MCF 10A (cell line): ENCODE measurements at places on chromosomes 16 and 17. TPM values are rescaled to one million over a fixed set of nuclear protein-coding genes. Genes with fewer than 3 reads are reported as not detected.

DNA sequence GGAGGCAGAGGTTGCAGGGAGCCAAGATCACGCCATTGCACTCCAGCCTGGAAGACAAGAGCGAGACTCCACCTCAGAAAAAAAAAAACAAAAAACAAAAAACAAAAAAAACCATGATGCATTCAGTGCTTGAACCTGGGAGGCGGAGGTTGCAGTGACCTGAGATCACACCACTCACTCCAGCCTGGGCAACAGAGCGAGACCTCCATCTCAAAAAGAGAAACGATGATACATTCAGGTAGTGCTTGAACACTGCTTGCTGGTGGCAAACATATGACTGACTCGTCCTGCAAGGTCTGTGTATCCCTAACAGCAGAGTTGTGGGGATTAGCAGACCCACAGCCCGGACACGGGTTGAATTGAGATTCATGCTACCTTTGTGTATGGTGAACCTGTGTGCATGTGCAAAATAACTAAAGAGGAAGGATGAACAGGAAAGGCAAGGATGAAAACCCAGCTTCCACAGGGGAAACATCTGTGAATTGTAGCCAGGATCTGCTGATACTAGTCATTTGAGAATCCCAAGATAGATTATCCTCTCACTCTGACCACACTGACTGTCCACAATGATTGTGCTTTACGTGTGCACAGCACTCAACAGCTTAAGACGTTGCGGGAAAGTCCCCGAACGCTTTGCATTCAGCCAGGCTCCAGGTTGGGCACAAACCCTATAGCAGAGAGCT is 52.4 kb upstream of the MRPS23 start:
- peaks cover 49% of the 10 kb centered on the region for H3K4me1 ChIP-seq
- peaks cover 7% of the 10 kb centered on the region for H3K36me3 ChIP-seq
- H3K27me3 ChIP-seq = no peaks in the 10 kb centered on the region
- no peak for DNase-seq

DNA sequence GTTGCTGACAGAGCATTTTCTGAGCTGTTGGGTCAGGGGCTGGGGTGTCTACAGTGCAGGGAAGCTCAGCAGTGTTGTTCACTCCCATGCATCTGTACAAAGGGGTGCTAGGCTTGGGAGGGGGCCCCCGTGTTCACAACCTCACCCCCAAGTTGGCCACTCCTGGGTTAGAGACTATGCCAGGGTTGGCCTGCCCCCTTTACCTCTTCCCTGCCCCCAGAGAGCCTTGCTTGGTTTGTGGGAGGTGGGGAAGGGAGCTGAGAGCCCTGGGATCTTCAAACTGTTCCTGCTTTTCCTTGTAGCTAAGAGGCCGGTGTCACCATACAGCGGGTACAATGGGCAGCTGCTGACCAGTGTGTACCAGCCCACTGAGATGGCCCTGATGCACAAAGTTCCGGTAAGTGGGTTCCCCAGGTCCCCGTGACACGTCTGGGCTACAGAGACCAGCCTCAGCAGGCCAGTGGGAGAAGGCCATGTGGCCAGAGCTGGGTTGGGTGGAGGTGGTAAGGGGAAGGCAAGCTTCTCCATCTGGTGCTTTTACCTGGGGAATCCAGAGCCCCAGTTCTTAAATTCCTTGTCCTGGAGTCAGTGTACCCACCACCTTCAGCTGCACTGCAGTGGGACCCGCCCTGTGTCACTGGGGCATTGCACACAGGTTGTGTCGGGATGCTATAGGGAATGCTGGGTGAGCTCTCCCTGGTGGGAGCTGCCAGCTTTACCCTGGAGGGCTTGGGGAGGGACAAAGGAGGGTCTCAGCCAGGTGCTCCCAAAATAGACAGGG is 11.8 kb downstream of the GPRC5C start:
- peak overlapping the region; percentile 78 for H3K27ac ChIP-seq
- H3K4me3 ChIP-seq = peak overlapping the region; percentile 62
- DNase-seq = no peak
- H3K4me1 ChIP-seq = peaks cover 39% of the 10 kb centered on the region

DNA sequence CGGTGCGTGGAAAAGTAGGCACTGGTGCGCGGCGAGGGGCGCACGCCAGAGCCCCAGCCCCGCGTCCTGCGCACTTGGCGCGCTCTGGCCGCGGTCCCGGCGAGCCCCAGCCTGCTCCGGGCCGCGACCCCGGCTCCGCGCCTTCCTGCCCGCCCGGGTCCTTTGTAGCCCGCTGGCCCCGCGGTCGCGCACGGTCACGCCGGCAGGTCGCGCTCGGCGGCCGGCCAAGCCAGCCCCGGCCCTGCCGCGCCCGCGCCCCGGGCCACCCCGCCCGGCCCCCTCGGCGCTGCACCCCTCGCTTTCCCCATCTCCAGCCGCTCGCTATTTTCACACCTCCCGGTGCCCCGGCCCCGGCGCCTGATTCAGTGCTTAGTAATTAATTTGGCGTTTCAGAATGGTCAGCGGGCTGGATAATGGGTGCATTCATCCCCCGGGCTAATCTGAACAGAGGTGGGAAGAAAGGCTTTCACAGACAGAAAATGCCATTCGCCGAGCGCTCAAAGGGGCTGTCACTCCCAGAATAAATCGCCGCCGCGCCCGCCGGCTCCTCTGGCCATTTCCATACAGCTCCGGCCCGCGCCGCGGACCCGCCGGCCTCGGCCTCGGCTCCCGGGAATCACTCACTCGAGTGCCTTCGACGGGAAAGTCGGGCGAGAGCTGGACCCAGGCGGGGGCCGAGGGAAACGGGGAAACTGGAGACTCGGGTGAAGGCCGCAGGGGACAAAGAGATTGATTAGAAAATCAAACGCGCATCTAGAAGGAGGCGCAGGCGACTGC is 17.8 kb upstream of the NTN1 start:
- DNase-seq = no peak
- H3K4me3 ChIP-seq = no peak overlapping the region
- H3K27me3 ChIP-seq = peaks cover 8% of the 10 kb centered on the region
- H3K36me3 ChIP-seq = no peaks in the 10 kb centered on the region
- no peaks in the 10 kb centered on the region for H3K4me1 ChIP-seq
- H3K27ac ChIP-seq = no peak overlapping the region

DNA sequence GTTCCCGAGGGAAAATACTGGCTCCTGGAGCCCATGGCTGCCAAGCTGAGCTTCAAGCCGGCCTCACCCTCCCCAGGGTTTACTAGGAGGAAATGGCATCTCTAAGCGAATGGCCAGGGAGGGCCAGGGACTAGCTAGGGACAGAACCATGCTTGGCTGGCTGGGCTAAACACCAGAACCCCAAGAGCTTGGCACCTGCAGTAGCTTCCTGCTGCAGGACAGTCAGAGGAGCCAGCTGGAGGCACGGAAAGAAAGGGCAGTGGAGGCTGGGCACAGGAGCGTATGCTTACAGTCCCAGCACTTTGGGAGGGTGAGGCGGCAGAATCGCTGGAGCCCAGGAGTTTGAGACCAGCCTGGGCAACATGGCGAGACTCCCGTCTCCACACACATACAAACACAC is 33.7 kb downstream of the PEMT start:
- H3K4me3 ChIP-seq = no peak overlapping the region
- H3K36me3 ChIP-seq = peaks cover 5% of the 10 kb centered on the region
- no peaks in the 10 kb centered on the region for H3K4me1 ChIP-seq
- no peak overlapping the region for H3K27ac ChIP-seq
- no peaks in the 10 kb centered on the region for H3K27me3 ChIP-seq

The GDPD3 gene
- 0.49 and 1.5 TPM in 2 replicates for total RNA-seq

DNA sequence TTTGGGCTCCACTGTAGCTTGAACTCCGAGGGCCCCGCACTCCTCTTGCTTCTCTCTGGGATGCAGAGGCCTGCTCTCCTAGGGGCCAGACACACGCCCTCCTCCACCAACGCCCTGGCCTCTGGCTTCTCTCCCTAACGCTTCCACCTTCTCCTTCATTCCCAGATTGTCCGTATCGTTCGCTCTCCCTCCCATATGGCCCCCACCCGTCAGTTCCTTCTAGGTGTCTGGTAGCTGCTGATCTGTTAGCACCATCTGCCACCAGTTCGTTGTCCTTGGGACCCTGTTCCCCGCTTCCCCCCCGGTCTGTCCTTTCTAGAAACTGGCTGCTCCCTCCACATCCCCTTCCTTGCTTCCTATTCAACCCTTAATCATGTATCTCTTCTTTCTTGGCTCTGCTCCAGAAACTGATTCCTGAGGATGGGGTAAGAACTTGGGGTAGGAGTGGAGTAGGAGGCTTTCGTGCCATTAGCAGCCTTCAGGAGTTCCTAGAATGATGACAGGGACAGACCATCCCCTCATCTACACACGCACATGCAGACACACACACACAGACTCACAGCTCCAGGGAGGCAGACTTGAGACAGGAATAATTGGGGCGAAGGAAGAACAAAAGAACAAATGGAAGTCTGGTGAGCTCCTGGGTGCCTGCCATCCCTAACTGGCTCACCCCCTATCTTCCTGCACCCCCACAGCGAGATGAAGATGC is 4.3 kb downstream of the ATP1B2 start:
- H3K4me1 ChIP-seq = peaks cover 18% of the 10 kb centered on the region
- peaks cover 5% of the 10 kb centered on the region for H3K36me3 ChIP-seq
- no peak overlapping the region for H3K27ac ChIP-seq
- peaks cover 71% of the 10 kb centered on the region for H3K27me3 ChIP-seq
- no peak overlapping the region for H3K4me3 ChIP-seq
- no peak for DNase-seq

GRCh38 chr17:69608141-69608540 is 193.6 kb downstream of the MAP2K6 start:
- no peaks in the 10 kb centered on the region for H3K27me3 ChIP-seq
- no peak overlapping the region for H3K4me3 ChIP-seq
- peaks cover 30% of the 10 kb centered on the region for H3K4me1 ChIP-seq
- no peak for DNase-seq

DNA sequence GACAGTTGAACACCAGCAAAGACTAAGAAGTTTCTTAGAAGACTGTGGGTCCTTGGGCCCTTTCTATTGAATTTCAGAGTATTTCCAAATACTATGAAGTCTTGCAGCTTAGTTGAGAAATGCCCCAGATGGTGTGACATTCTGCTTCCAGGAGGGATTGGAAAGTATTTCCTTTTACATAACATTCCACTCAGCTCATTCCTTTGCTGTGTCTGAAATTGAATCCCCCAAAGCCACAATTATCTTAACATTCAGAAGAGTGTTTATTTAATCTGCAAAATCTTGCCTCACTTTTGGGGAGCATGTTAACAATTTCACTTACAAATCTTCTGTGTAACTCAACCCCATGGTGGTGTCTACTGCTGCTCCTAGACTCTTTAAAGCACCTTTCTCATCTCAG is 307.7 kb downstream of the WWOX start:
- no peaks in the 10 kb centered on the region for H3K4me1 ChIP-seq
- no peaks in the 10 kb centered on the region for H3K27me3 ChIP-seq
- H3K4me3 ChIP-seq = no peak overlapping the region
- no peak overlapping the region for H3K27ac ChIP-seq
- no peak for DNase-seq

DNA sequence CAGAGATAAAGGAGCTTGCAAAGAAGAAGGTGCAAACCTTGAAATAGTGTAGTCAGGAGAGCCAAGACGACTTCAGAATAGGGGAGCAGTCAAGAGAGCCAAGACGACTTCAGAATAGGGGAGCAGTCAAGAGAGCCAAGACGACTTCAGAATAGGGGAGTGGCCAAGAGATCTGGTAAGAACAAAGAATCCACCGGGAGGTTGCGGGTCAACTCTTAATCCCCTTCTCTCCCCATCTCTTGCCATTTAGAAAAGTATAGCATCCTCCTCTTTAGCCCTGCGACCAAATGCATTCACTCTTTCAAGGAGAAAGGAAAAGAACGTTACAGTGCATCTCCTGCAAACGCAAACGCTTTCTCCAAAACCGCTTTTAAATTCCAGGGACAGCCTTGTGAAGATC is 713 bp downstream of the KNOP1 start:
- H3K27ac ChIP-seq = peak overlapping the region; percentile 65
- H3K4me3 ChIP-seq = peak overlapping the region; percentile 87
- DNase-seq = no peak
- H3K4me1 ChIP-seq = peaks cover 27% of the 10 kb centered on the region
- no peaks in the 10 kb centered on the region for H3K27me3 ChIP-seq

GRCh38 chr17:65947831-65948230 is 244.1 kb downstream of the CEP112 start:
- no peak overlapping the region for H3K4me3 ChIP-seq
- H3K27ac ChIP-seq = no peak overlapping the region
- no peaks in the 10 kb centered on the region for H3K27me3 ChIP-seq
- peaks cover 4% of the 10 kb centered on the region for H3K36me3 ChIP-seq
- DNase-seq = no peak

DNA sequence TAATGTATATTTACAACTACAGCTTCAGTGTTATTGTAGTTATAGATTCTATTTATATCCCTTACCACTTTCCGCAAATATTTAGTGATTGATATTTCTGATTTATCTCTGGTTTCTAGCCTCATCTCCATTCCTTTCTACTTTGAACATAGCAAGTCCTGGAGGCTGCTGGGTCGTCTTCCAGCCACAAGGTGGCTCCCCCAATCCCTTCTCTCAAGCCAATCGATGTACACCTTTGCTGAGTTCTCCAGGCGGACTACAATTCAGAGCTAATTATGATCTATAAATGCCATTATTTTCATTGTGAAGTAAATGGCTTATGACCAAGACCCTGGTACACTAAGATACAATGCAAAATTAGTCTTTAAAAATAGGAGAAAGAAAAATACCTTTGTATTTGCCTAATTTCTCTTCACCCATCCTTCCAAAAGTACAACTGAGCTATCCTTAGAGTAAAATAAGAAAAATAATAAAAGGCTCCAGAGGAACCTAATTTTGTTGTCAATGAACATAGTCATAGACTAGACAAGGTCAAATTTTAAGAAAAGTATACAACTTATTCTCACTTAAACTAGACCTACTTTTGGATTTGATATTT is 122.1 kb downstream of the SKAP1 start:
- no peaks in the 10 kb centered on the region for H3K4me1 ChIP-seq
- H3K27ac ChIP-seq = no peak overlapping the region
- peak; percentile 58 for DNase-seq
- peaks cover 94% of the 10 kb centered on the region for H3K27me3 ChIP-seq
- no peaks in the 10 kb centered on the region for H3K36me3 ChIP-seq

DNA sequence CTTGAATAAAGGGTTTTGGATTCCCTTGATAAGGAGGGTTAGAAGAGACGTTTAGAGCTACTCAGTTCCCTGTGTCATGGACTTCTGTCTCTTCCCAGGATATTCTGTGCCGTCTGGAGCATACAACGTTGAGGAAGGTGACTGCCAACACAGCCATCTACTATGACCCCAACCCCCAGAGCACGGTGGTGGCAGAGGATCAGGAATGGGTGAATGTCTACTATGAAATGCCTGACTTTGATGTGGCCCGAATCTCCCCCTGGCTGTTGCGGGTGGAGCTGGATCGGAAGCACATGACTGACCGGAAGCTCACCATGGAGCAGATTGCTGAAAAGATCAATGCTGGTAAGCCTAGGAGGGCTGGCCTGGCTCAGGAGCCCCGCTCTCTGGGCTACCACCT is 24.7 kb downstream of the POLR2A start:
- H3K4me1 ChIP-seq = no peaks in the 10 kb centered on the region
- no peak overlapping the region for H3K27ac ChIP-seq
- H3K36me3 ChIP-seq = peaks cover 92% of the 10 kb centered on the region
- no peak overlapping the region for H3K4me3 ChIP-seq

The SLC5A10 gene
- total RNA-seq = 0.15 and 0.16 TPM in 2 replicates

- no peak overlapping the region for H3K4me3 ChIP-seq
- no peaks in the 10 kb centered on the region for H3K4me1 ChIP-seq
- peaks cover 37% of the 10 kb centered on the region for H3K27me3 ChIP-seq
- no peak for DNase-seq
Observed at GRCh38 chr17:17359271-17359670, 56.1 kb downstream of the NT5M start.
